Heart right ventricle (tissue), 16 donors: ENCODE measurements at places on chromosomes 7 and 10.

- DNase-seq: no peak
Measured at GRCh38 chr7:133545618-133546017, 292.7 kb downstream of the EXOC4 start.

GRCh38 chr10:87841186-87841585 lies 22.1 kb downstream of the KLLN start:
- no peak for DNase-seq

DNA sequence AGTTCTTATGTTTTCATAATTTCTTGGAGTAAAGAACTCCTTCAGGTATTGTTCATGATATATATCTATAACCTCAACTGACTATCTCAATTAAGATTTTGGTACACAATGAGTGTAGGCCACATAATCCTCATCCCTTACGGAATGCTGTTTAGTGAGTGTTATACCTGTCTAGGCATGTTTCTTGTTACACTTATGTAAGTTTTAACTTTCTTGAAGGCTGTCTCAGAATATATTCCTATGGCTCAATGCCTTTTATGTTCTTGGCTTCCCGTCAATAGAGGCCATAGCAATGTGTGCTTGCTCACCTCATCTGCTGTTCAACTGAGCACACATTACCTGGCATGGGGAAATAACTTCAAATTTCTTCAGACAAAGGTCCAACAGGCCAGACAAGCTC lies 185.1 kb downstream of the CTTNBP2 start:
- DNase-seq: no peak

DNA sequence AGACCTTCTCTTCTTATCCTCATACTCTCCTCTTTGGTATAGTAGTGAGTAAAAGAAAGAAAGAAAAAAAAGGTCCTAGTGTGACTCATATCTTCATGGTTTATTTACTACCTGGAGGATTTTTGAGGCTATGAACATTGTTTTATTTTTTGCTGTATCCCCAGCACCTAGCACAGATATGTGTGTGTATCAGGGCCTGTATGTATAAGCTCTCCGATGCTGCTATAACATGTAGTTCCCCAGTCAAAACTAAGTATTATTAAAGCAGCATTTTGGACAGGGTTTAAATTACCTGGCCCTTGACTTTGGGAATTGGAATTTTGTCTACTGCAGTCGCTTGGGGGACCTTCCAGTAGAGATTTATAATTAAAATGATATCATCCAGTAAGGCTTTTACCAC lies 46.3 kb downstream of the PYROXD2 start:
- no peak for DNase-seq

DNA sequence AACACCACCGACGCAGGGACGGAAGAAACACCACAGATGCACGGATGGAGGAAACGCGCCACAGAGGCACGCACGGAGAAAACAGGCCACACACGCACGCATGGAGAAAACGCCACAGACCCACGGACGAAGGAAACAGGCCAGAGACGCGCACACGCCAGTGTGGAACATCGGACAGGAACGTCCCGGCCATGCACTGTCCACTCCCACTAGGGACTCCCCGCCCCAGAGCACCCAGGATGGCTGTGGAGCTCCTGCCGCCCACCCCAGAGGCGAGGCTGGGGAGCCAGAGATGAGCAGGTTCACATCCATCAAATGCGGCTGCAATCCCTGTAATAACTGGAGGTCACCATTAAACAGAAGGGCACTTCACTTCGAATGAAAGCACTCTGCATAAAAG lies 17.3 kb downstream of the DIP2C start:
- DNase-seq: no peak

DNA sequence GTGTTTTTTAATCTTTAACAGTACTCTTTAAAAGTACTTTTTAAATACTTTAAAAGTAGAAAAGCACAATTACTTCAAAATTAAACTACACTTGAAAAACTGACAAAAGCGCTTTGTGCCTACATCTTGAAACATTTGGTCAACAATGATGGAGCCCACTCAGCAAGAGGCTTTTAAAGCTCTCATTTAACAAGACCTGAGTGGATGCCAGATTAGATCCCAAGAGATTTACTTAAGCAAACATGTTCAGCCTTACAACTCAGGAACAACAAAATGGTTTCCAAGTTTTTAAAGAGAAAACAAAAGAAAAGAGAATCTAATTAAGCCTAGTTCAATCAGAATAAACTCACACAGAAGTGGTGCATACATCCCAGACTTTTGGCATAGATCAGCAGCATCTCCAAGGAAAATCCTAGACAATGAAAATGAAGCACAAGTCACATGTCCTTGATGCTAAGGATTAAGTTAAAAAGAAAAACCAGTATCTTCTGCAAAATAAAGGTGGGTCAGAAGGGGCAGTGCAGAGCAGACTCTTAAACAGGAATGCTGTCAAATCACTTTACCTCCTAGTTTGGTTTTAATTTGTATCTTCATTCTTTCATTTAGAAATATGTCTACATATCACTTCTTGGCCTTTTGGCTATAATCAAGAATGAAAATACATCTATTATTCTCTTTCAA lies 26.2 kb downstream of the HIBADH start:
- no peak for DNase-seq

- DNase-seq: no peak
Measured at GRCh38 chr10:122276611-122277208, 5.6 kb downstream of the BTBD16 start.

GRCh38 chr10:29811751-29812427 lies 177.1 kb upstream of the SVIL start:
- peak; percentile 61 for DNase-seq

DNA sequence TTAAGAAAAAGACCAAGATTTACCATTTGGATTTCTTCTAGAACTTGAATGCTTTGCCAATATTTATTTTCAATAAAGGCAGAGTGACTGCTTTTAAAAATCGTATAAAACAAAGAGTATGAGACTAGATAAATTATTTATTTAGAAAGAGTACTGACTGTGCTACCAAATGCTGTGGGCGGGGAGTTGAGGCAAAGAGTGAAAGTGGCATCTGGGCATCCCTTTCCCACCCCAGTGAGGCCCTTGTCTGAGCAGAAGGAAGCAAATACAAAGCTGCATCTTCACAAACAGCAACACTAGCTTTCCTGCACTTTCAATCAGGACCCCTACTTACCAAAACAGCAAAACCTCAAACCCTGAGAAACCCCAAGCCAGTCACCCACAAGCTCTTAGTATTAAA lies 34.9 kb downstream of the ITGB1 start:
- no peak for DNase-seq

- no peak for DNase-seq
Measured at GRCh38 chr7:155338632-155339320, 41.1 kb downstream of the INSIG1 start.

- DNase-seq: no peak
Measured at GRCh38 chr7:127632276-127632910, 14.5 kb upstream of the PAX4 start.

DNA sequence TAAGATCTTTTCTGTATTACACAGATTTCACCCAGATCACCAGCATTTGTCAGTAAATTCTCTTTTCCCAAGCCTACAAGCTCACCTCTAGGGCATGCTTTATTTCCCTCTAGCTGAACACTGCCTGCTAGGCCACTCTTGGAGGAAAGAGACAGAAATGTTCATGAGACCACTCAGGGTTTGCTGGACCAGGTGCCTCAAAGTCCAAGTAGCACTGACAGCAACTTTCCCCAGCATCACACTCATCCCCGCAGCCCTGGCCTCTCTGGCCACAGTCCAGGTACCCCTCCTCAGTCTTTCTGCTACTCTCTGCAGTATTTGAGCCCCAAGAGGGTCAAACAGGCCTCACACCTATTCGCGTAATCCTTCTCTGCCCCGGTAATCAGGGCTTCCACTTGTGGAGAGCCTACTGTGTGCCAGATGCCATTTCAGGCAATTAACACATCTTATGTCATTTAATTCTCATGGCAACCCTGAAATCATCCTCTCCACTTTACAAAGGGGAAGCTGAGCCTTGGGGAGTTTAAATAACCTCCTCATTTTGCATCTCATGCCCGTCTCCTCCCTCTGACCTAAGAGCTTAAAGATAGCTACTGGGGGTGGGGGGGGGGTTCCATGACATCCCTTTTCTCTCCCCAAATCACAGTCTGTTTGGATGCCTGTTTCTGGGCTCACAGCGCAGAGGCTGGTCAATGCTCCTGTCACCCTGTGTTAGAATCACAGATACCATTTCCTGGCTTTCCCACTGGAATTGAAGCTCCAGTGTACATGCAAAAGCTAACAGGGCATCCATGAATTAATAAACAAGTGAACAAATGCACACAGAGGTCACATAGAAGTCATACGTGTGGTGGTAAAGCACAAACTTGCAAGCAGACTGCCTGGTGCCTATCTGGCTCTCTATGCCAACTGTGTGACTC lies 88.5 kb downstream of the PRLHR start:
- DNase-seq: no peak

DNA sequence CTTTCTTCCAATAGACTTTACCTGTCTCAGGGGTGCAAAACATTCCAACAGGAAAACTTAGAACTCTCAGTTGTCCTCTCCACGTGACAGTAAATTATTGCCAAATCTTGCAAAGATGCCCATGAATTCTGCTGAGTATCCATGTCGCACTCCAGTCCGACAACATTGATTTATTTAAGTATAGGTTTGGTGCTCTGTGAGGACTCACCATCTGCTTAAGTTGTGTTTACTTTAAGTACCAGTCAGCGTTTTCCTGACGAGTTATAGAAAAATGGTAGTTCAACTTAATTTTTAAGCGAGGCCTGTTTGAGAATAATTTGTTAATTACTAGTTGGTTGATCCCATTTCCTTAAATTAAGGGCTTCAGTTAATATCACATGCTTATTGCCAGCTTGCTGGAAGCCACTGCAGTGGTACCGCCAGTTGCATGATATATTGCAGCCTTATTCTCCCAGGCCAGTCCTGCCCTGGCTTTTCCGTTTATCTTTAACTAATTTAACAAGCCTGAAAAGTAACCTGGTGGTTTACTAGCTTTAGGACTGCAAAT lies 27.8 kb downstream of the CREB5 start:
- DNase-seq: no peak

DNA sequence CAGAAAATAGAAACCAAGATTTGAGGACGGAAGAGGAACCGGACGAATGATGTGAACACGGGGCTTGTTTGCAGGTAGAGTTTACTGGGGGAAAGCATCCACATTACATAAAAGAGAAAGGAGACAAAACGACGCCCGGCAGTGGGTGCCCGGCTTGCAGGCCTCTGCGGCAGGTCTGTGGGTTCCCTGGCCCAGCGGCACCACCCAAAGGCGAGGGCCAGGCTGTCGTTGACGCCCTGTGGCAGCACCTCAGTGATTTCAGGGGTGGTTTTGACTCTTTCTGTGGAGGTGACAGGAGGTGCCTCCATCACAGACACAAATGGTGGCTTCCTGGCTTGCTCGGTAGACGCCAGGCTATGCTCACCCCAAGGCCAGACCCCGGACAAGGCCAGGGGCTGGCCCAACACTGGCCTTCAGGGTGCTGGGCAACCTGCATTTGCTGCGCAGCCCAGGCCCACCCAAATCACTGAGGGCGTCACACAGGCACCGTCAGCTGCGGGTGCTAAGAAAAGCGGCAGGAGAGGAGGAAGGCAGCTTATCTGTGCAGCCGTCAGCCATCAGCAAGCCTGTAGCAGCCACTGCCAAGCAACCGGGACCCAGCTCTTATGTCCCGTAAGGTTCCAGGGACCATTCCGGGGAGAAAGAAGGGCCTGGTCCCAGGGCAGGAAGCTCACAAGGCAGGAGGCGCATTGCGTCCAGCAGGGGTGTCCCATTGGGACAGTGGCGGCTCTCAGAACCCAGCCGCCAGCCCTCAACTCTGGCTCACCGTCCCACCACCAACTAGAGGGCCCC lies 230.3 kb downstream of the PTPRN2 start:
- no peak for DNase-seq

GRCh38 chr10:4391683-4392082 lies 434.3 kb upstream of the AKR1E2 start:
- DNase-seq: no peak

GRCh38 chr7:2151237-2151636 lies 81.5 kb downstream of the MAD1L1 start:
- DNase-seq: no peak

- no peak for DNase-seq
Measured at GRCh38 chr7:79615466-79615865, 162.0 kb upstream of the MAGI2 start.

GRCh38 chr7:22307816-22308215 lies 49.1 kb downstream of the RAPGEF5 start:
- DNase-seq: no peak

- no peak for DNase-seq
Measured at GRCh38 chr7:70319057-70319456, 720.8 kb downstream of the AUTS2 start.

- no peak for DNase-seq
Measured at GRCh38 chr7:81690251-81690650, 79.6 kb downstream of the HGF start.
